ENCODE measurements at places on chromosomes 2 and 18. TPM values are rescaled to one million over a fixed set of nuclear protein-coding genes. Genes with fewer than 3 reads are reported as not detected.

Gene GALNT3
- 61.1 TPM for total RNA-seq

Gene NEDD4L
- total RNA-seq: 148 TPM

GRCh38 chr2:38407111-38407682 lies 30.1 kb upstream of the ATL2 start:
- peak; percentile 65 for DNase-seq

DNA sequence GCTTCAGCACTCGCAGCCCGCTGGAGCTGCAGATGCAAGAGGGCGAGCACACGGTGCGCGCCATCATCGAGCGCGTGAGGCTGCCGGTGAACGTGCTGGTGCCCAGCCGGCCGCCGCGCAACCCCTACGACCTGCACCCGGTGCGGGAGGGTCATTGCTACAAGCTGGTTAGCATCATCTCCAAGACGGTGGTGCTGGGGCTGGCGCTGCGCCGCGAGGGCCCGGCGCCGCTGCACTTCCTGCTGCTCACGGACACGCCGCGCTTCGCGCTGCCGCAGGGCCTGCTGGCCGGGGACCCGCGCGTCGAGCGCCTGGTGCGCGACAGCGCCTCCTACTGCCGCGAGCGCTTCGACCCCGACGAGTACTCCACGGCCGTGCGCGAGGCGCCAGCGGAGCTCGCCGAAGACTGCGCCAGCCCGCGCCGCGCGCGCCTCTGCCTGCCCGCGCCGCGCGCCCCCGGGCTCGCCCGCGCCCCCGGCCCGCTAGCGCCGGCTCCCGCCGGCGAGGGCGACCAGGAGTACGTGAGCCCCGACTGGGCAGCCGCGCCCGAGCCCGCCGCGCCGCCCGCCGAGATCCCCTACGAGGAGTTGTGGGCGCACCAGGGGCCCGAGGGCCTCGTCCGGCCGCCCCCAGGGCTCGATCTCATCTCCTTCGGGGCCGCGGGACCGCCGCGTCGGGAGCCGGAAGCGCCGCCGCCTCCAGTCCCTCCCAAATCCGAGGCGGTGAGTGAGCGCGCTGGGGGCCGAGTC lies 11.8 kb downstream of the GAREM2 start:
- DNase-seq: peak; percentile 56

Gene TMEM169
- total RNA-seq: 1.8 TPM

Gene CPSF3
- total RNA-seq: 38.8 TPM

- no peak for DNase-seq
Observed at GRCh38 chr2:197307236-197307932, 3.2 kb downstream of the ANKRD44 start.

- no peak for DNase-seq
Observed at GRCh38 chr2:164420787-164421186, 200.5 kb downstream of the GRB14 start.

GRCh38 chr2:10940596-10940995 lies 28.9 kb downstream of the KCNF1 start:
- no peak for DNase-seq

Gene RAB6D
- total RNA-seq: not detected

Gene EPB41L3
- total RNA-seq: 0.50 TPM

- DNase-seq: peak; percentile 72
Observed at GRCh38 chr2:186129767-186130581, 356.1 kb upstream of the ZC3H15 start.

Gene EGR4
- total RNA-seq: 0.12 TPM

- DNase-seq: peak; percentile 39
Observed at GRCh38 chr2:26970928-26971627, 641 bp downstream of the MAPRE3 start.

DNA sequence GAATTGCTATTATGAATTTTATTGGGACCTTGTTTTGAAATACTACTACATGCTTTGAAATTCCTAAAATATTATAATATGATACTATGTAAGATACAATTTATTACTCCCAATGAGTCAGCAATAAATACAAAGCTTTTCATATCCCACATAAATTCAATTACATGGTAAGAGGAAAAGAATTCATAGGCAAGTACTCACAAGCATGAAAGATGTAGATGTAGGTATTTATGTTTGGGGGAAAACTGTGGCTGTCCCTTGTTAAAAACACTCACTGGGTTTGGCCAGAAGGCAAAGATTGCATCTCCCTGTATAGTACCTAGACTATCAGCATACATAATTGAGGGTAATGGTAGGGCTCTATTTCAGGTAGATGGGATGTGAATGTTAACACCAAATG lies 90.4 kb downstream of the MBD2 start:
- peak; percentile 78 for DNase-seq

Gene COBLL1
- 53.7 TPM for total RNA-seq

- DNase-seq: no peak
Observed at GRCh38 chr2:65504201-65504600, 71.8 kb upstream of the SPRED2 start.
